ENCODE measurements at places on chromosomes 1 and 21.
A peak's percentile ranks its signal among the peaks of the same experiment; 100 is the strongest.

DNA sequence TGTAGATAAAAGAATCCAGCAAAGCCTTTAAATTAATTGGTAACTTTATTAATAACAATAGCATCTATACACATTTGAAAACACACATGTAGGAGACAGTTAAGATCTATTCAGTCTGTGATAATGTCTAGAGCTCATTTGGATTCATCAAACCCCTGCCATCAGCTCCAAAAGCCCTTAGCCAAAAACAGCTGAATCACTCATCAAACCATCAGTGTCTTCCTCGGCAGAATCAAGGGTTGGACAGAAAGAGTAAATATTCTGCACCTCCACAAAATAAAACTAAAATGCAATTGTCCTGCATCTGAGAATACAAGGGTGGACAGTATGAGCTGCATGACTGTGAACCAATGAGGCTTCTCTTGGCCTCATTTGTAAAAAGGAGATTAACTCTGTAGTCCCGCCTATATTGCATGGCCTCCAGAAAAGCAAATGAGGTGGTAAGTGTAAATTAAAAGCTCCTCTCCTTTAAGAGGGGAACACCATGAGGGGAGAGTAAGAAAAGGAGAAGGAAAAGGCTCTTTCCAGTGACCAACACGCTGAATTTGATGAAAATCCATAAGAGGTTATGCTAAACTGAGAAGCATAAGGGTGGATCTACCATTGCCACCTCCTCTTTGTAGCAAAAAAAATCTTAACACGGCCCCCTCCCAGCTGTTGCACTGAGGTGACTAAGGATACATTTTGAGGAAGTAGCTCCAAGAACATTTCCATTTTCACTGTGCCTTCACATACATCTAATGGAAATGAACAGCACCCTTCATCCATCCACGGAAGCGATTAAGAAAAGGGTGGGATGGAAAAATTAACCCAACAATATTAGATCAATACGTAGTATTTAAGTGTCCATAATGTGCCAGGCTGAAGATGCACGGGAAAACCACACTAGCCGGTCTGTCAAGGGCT, 14.7 kb upstream of the BOLA1 start:
- DNase-seq, result peak; percentile 31

DNA sequence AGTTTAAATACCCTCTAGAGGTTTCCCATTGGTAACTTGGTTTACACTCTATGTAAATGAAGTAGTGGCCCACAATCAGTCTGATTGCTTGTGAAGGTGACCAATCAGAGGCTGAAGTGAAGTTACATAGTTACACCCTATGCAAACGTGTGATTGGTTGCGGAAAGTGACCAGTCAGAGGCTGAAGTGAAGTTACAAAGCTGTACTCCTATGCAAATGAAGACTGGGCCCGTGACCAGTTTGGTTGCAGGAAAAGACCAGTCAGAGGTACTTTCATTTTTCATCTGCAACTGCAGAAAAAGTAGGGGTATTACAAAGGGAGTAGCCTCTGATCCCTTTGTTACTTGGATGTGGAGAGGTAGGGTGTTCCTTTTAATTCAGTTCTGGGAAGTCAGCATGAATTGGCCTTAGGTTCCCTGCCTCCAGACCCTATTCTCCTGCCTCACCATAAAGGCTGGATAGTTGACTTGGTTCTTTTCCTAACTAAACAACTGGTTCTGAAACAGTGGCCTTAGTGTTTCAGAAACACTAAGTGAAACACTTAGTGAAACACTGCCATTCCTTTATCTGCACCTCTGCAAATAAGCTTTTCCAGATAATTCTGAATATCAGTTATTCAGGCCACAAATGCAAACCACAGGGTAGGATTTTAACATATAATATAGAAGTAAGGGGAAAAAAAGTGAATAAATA, 39.3 kb downstream of the MAGI3 start:
- peak; percentile 17 for DNase-seq

- no peak for DNase-seq
These were observed 22.1 kb upstream of the NPHP4 start for GRCh38 chr1:6014130-6014999.

- no peak for DNase-seq
These were observed 9.0 kb downstream of the TRAF5 start for GRCh38 chr1:211335522-211336157.

DNA sequence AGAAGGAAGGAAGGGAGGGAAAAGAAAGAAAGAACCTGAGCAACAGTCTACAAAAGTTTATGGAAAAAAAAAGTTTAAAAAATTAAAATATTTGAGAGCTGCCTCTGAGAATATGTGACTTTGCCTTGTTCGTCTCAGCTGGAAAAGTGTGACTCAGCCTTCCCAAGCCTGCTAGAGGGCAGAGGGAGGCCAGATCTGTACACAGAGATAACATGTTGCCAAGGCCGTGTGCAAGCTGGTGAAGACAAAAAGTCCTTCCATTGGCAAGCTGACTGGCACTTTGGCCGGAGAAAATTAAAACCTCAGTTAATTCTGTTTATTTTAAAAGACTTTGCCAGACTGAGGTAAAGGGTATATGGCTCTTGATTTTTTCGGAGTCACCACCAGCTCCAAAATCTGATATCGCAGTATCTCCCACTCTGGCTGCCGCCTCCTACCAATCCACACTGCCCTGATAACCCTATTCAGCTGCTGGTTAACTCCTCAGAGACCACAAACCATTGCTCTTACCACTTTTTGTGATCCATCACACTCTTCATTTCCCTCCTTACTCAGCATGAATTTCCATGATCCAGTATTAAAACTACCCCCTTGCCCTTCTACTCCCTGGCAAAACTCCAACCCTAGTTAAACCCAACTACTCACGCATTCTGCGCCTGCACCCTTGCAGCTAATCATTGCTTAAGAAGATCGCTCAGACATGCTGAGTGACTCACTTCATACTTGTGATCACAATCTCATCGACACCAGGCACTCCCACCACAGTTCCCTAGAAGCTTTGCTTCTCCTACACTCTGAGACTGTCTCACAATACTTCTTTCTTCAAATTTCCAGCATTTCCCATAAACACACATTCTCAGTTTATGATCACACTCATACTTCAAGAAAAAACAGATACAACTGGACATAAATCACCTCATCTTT, 5.7 kb upstream of the PPP1R15B start:
- peak; percentile 100 for DNase-seq

- peak; percentile 88 for DNase-seq
These were observed 103.2 kb upstream of the SLC25A33 start for GRCh38 chr1:9435854-9436640.

DNA sequence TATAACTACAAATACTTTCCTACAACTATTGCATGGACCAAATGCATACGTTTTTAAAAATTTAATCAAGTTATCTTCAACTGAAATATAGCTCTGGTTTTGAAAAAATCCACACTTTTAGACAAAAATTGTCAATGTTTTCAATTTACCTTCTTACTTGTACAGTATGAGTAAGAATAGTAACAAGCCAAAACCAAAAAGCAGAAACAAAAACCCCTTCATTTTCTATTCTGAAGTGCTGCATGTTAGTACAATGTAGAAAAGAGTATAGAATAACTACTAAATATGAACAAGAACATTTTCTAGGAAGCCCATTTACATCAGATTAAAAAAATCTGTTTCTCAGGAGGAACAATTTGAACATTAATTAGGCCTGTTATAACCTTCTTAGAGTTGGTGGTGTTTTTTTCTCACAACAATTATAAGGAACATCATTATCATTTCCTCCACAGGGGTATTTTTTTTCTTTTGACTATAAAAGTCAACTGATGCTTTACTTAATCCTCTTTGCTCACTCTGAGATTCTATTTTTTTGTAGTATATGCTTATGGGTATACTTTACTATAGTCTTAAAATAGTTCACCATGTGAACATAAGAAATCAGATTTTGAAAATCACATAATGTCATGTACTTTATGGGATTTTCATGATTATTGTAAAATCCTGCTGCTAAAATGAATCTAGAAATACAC, 475.4 kb downstream of the PTBP2 start:
- DNase-seq, result no peak

DNA sequence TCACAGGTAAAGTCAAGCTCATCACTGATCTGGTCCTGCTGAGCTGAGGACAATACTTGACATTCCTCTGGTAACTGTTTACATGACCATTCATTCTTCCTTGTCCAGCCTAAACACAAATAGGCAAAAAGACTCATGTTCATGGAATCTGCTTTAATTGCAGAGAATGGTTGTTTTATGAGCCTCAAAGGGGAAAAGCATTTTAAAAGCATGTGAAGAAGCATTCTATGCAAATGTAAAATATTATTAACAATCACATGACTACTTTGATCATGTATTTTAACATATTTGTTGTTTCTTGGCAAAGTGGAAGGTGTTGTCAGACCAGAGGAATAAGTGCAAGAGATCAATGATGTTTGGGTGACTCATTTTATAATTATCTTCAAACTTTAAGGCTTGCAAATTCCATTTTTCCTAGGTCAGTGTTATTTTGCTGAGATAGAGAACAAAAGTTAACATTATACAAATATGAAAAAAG, 133.7 kb downstream of the RUNX1 start:
- DNase-seq, result no peak

Data from amniotic epithelial cell (primary cell).